NCI-H2081 treated with DMSO at 0.1 percent for 48 hours (cell line): ENCODE measurements at places on chromosomes 6 and 20.
A peak's percentile ranks its signal among the peaks of the same experiment; 100 is the strongest.

DNA sequence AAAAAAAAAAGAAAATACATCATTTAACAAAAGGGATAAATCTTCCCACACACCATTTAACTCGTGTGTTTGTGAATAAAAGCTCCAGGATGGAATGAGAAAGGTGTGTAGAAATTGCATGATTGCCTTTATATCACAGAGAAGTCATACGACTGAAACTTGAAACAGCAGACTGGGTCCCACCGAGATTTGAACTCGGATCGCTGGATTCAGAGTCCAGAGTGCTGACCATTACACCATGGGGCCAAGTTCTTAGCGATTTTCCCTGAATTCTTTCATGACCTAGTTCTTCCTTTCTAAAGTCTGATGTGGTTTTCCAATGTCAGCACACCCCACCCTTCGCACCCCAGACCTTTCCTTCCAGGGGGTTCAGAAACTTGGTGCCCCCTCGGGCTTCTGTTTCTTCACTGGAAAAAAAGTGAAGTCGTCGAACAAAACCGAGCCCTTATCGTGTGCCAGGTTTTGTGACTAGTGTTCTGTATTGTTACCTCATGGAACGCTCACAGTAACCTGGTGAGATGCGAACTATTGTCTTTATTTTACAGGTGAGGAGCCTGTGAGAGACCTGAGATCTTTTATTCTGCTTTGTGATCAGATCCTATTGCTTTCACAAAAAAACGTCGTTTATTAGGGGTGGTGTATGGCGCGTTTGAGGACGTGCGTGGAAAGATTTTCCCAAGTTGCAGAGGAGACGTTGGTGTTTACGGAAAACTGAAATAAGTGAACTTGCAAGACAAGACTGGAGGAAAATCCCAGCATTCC lies 120.8 kb downstream of the OR2B2 start:
- DNase-seq: peak; percentile 61

GRCh38 chr20:33647603-33648395 lies 14.3 kb upstream of the C20orf144 start:
- DNase-seq: no peak

DNA sequence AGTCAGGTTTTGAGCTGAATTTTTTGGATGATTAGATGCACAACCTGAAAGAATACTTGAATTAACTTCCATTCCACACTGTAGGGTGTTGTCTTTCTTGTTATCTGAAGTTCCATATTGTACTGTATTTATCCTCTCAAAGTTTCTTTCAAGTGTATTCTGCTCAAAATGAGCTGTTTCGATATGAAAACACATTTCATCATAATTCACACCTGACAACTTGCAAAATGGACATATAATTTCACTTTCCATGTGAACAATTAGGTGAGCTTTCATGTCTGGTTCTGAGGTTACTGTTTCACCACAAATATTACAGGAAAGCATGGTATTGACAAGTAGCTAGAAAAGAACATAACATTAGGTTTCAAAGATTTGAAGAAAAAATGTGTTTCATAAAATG lies 1.7 kb downstream of the ZUP1 start:
- DNase-seq: no peak

- DNase-seq: no peak
Observed at GRCh38 chr20:63819224-63819921, 11.7 kb downstream of the ZBTB46 start.

GRCh38 chr6:39476151-39476550 lies 153.6 kb upstream of the KCNK16 start:
- no peak for DNase-seq

- no peak for DNase-seq
Observed at GRCh38 chr20:4929686-4930397, 71.5 kb downstream of the SLC23A2 start.
